ENCODE measurements at places on chromosomes 6 and 20. TPM values are rescaled to one million over a fixed set of nuclear protein-coding genes. Genes with fewer than 3 reads are reported as not detected.

Gene RIMS4
- total RNA-seq = 0.17 TPM

Gene NKAIN2
- total RNA-seq = not detected

Gene CGAS
- 6.5 TPM for total RNA-seq

Gene PCNA
- 250 TPM for total RNA-seq

Gene EDN1
- total RNA-seq = 0.87 TPM
